ENCODE measurements at places on chromosomes 4 and X.

GRCh38 chr4:154364066-154364845 is 127.3 kb downstream of the DCHS2 start:
- DNase-seq, result no peak

DNA sequence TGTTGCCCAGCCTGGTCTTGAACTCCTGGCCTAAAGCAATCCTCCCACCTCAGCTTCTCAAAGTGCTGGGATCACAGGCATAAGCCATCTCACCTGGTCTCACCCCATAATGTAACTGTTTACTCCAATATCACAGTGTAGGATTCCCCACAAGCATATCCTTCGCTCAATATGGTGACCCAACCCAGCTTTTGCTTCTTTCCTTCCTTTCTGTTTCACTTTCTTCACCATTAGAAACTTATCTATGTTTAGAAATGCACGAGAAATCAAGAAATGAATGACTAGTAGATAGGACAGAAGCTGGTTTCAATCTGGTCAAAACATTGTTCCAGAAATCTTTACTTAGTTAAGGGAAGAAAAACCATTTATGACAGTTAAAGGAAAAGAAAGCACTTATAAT is 18.9 kb downstream of the TSPAN5 start:
- no peak for DNase-seq

DNA sequence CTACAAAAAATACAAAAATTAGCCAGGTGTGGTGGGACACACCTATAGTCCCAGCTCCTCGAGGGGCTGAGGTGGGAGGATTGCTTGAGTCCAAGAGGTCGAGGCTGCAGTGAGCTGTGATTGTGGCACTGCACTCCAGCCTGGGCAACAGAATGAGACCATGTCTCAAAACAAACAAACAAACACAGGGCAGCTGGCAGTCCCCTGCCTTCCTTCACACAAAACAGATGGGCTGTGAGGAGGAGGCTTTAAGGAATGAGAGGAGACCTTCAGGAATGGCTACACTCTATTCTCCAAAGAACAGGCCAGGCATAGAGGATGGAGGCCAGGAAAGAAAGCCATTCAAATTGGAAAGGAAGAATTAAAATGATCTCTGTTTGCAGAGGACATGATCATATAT is 65.6 kb upstream of the MAML3 start:
- DNase-seq, result no peak

DNA sequence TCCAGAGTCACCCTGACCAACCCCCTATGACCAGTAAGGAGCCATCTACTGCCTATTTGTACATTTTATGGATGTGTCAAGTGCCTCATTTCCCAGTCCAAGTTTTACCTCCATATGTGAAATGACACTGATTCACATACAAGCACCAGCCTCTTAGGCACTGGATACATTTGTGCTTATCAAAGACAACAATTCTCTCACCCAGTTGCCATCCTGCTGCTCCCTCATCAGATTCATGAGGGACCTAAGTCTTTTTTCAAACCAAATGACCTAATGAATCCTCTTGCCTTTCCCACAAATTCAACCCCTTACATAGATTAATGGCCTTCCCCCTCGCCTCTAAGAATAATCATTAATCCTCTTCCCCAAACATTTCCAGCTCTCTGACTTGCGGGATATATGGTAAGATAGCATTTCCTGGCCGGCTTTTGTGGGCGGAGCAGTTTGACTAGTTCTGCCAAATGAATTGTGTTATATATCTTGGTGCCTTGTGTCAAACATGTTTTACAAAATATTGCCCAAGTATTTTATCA is 233.9 kb downstream of the ARAP2 start:
- no peak for DNase-seq

DNA sequence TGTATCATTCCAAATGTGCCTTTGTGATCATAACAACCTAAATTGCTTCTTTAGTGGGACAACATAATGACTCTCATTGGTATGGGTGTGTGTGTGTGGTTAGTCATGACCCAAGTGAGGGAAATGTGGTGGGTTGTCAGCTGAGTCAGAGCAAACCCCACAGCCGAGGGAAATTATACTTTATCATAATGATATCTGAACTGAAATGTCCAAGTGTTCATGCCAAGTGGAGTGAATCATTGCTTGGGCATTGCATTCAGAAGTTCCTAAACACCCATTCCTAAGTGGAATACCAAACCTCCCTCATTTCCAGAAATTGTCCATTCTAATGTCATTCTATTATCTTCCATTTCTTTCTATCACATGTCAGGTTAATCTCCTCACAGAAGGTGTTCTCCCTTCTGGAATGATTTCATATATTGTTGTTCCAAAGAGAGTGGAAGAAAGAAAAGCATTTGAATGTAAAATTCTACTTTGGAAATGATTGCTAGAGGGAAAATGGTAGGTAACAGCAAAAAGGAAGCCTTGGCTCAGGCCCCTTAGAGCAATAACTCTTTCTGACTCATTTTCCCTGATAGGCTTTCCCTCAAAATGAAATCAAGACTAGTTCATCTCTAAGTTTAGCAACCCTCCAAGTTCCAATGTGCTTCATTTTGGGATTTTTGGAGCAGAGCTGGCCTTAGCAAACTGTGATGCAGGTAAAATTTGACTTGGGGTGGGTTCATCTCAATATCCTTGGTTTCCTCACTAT is 230.7 kb upstream of the KCNIP4 start:
- no peak for DNase-seq

- DNase-seq, result no peak
These were observed 140.9 kb downstream of the PAPSS1 start for GRCh38 chr4:107579099-107579498.

- DNase-seq, result no peak
These were observed 1038.3 kb upstream of the SLIT2 start for GRCh38 chr4:19213388-19213787.

DNA sequence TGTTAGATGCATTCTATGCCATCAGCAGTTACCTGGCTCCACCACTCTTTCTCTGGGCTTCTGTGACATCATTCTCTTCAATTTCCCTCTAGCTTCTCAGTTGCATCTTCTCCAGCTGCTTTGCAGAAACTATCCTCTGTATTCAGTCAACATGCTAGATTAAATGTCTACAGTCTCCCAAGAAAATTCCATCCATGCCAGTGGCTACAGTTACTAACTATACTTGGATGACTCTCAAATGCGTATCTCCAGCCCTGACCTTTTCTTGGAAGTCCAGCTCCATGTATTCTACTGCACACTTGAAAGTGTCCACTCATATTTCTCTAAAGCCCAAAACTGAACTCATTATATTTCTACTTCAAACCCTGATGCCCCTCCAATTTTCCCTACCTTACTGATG is 232.3 kb upstream of the TENM3 start:
- DNase-seq, result no peak

GRCh38 chrX:39205467-39205866 is 404.2 kb downstream of the MID1IP1 start:
- DNase-seq, result no peak

GRCh38 chr4:123452616-123453015 is 56.0 kb downstream of the SPRY1 start:
- no peak for DNase-seq

DNA sequence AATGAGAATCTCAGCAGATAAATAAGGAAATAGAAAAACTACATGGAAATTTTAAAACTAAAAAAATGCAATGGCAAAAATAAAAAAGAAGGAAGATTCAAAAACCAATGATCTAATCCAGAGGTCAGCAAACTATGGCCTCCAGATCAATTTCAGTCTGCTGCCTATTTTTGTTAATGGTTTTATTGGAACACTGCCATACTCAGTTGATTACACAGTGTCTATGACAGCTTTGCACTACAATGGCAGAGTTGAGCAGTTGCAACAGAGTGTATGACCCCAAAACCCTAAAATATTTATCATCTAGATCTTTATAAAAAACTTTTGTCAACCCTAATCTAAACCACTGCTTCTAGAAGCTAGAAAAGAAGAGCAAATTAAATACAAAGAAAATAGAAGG is 170.3 kb downstream of the RAB28 start:
- no peak for DNase-seq

GRCh38 chr4:100042235-100042634 is 92.2 kb upstream of the H2AZ1 start:
- DNase-seq, result no peak

GRCh38 chr4:131450572-131451209 is 1698.4 kb upstream of the PCDH10 start:
- DNase-seq, result no peak

DNA sequence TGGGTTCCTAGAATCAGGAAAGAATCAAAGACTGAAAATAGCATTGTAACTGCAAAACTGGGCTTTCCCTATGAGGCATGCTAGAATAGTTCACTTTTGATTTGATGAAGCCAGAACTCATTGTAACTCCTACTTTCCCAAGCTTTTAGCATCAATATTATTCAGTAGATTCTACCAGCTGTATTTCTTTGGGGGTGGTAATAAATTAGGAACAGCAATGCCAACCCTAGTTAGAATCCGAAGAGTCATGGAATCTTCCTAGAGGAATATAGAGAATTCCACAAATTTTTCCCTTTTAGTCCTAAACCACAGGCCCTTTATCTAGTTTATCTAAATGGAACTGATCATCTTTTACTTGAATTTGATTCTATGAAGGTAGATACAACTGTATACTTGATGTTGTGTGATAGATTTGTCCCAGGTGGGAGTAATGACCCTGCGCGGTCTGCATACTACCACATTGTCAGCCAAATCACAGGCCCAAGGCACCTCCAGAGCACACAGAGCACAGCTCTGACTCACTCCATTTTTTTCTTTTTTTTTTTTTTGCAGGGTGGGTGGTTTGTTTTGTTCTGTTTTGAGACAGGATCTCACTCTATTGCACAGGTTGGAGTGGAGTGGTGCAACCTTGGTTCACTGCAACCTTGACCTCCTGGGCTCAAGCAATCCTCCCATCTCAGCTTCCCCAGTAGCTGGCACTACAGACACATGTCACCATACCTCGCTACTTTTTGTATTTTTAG is 66.6 kb downstream of the EDNRA start:
- DNase-seq, result no peak
